ENCODE measurements at places on chromosomes 2 and 18. TPM values are rescaled to one million over a fixed set of nuclear protein-coding genes. Genes with fewer than 3 reads are reported as not detected.

The UGT1A3 gene
- not detected for total RNA-seq

The NDC80 gene
- 56.7 TPM for total RNA-seq

The DSG4 gene
- not detected for total RNA-seq

The ANO7 gene
- total RNA-seq, result 0.69 TPM

The KIF5C gene
- 3.2 TPM for total RNA-seq

The TFCP2L1 gene
- 0.51 TPM for total RNA-seq
